ENCODE measurements at places on chromosomes 1 and 21.

- no peaks in the 10 kb centered on the region for H3K36me3 ChIP-seq
- H3K27ac ChIP-seq: no peak overlapping the region
- H3K4me1 ChIP-seq: no peaks in the 10 kb centered on the region
- DNase-seq: no peak
Observed at GRCh38 chr21:36499578-36500471, 19.9 kb upstream of the CLDN14 start.

GRCh38 chr1:190563230-190563629 is 85.6 kb upstream of the BRINP3 start:
- H3K4me1 ChIP-seq: no peaks in the 10 kb centered on the region
- no peak overlapping the region for H3K27ac ChIP-seq
- no peaks in the 10 kb centered on the region for H3K27me3 ChIP-seq
- no peak for DNase-seq

- DNase-seq: no peak
- H3K27me3 ChIP-seq: no peaks in the 10 kb centered on the region
- no peak overlapping the region for H3K4me3 ChIP-seq
- H3K4me1 ChIP-seq: no peaks in the 10 kb centered on the region
- no peak overlapping the region for H3K27ac ChIP-seq
Observed at GRCh38 chr1:62528015-62528414, 69.3 kb upstream of the ANGPTL3 start.

- H3K27me3 ChIP-seq: peaks cover 30% of the 10 kb centered on the region
- H3K36me3 ChIP-seq: no peaks in the 10 kb centered on the region
- peak; percentile 30 for DNase-seq
- H3K4me1 ChIP-seq: no peaks in the 10 kb centered on the region
- no peak overlapping the region for H3K4me3 ChIP-seq
- H3K27ac ChIP-seq: no peak overlapping the region
Observed at GRCh38 chr1:18820791-18821641, 38.4 kb downstream of the TAS1R2 start.

- peaks cover 15% of the 10 kb centered on the region for H3K4me1 ChIP-seq
- peak within 1 kb of the TSS; percentile 47 for H3K27ac ChIP-seq
- no peak for DNase-seq
Observed at GRCh38 chr1:239386453-239387303, at the start of gene CHRM3. TSS of gene CHRM3 (plus strand) at chr1:239386568. CDS start at chr1:239907452, 520,884 bp downstream.

GRCh38 chr1:57218487-57219079 is 205.3 kb downstream of the DAB1 start:
- no peak overlapping the region for H3K4me3 ChIP-seq
- no peak overlapping the region for H3K27ac ChIP-seq
- no peak for DNase-seq
- no peaks in the 10 kb centered on the region for H3K36me3 ChIP-seq
- no peaks in the 10 kb centered on the region for H3K4me1 ChIP-seq
- H3K27me3 ChIP-seq: no peaks in the 10 kb centered on the region

DNA sequence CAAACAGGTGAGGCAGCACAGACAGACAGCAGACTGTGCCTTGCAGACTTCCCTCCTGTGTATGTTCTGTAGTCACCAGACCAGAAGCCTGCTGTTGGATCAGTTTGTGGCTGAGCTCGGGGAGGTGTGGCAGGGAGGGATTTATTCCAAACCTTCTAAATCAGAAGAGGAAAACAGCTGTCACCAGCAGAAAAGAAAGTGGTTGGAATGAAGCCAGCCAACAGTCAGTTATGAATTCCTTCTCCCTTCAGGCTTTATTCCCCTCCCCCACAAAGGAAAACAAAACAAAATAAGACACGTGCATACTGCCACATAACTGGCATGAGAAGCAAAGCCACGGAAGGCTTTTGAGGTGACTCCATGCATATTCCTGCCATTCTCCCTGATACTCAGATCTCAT is 19.0 kb upstream of the PIGV start:
- no peak overlapping the region for H3K4me3 ChIP-seq
- no peak for DNase-seq
- H3K36me3 ChIP-seq: peaks cover 91% of the 10 kb centered on the region

- H3K36me3 ChIP-seq: no peaks in the 10 kb centered on the region
- no peak overlapping the region for H3K4me3 ChIP-seq
- H3K4me1 ChIP-seq: no peaks in the 10 kb centered on the region
Observed at GRCh38 chr1:15364740-15365139, 44.9 kb upstream of the EFHD2 start.

DNA sequence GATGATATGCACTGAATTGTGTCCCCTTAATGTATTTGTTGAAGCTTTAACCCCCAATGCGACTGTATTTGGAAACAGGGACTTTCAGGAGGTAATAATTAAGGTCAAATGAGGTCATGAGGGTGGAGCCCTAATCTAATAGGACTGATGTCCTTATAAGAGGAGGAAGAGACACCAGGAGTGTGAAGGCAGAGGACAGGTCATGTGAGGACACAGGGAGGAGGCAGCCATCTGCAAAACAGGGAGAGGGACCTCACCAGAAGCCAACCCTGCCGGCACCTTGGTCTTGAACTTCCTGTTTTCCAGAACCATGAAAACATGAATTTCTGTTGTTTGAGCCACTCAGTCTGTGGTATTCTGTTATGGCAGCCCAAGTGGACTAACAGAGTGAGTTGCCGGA is 15.3 kb downstream of the SYF2 start:
- no peak for DNase-seq
- peaks cover 2% of the 10 kb centered on the region for H3K27me3 ChIP-seq
- H3K4me1 ChIP-seq: peaks cover 1% of the 10 kb centered on the region
- no peak overlapping the region for H3K27ac ChIP-seq

GRCh38 chr1:190436615-190437014 is 41.0 kb downstream of the BRINP3 start:
- H3K27ac ChIP-seq: no peak overlapping the region
- H3K36me3 ChIP-seq: no peaks in the 10 kb centered on the region
- DNase-seq: no peak
- H3K27me3 ChIP-seq: no peaks in the 10 kb centered on the region
- no peaks in the 10 kb centered on the region for H3K4me1 ChIP-seq

DNA sequence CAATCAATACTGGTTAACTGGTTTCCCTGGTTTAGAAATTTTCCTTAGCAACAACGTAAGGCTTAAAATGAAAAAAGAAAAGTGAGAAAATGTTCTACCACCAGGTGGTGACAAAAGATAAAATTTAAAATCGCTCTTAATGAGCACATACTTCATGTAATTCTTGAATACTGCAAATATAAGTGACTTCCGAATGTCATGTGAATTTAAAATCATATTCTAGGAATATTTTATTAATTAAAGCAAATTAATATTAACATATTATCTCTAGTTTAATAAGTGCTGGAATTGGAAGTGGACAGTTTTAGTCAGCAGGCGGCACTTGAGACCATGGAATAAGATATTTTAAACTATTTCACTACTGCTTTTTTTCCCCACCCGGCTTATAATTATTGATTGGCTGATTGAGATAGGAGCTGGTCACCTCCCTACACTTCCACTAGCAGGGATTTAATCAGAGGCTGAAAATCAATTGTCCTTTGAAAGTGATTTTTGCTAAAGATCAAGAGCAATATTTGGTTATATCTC is 5.0 kb upstream of the ADAMTS1 start:
- no peaks in the 10 kb centered on the region for H3K36me3 ChIP-seq
- no peak overlapping the region for H3K27ac ChIP-seq
- H3K4me3 ChIP-seq: no peak overlapping the region
- DNase-seq: no peak
- H3K4me1 ChIP-seq: peaks cover 16% of the 10 kb centered on the region
- peaks cover 36% of the 10 kb centered on the region for H3K27me3 ChIP-seq

GRCh38 chr21:43771199-43771675 is 4.9 kb downstream of the CSTB start:
- H3K27me3 ChIP-seq: no peaks in the 10 kb centered on the region
- no peak overlapping the region for H3K4me3 ChIP-seq
- DNase-seq: no peak
- peaks cover 23% of the 10 kb centered on the region for H3K4me1 ChIP-seq
- peaks cover 38% of the 10 kb centered on the region for H3K36me3 ChIP-seq
- H3K27ac ChIP-seq: no peak overlapping the region

GRCh38 chr1:84973498-84974334 is 23.2 kb downstream of the MCOLN2 start:
- H3K27me3 ChIP-seq: no peaks in the 10 kb centered on the region
- no peak for DNase-seq
- peaks cover 79% of the 10 kb centered on the region for H3K36me3 ChIP-seq
- H3K4me3 ChIP-seq: peak overlapping the region; percentile 15
- peak overlapping the region; percentile 87 for H3K27ac ChIP-seq

GRCh38 chr1:14857436-14858195 is 259.1 kb downstream of the KAZN start:
- H3K27me3 ChIP-seq: no peaks in the 10 kb centered on the region
- H3K36me3 ChIP-seq: no peaks in the 10 kb centered on the region
- DNase-seq: no peak
- no peak overlapping the region for H3K27ac ChIP-seq
- no peaks in the 10 kb centered on the region for H3K4me1 ChIP-seq
- no peak overlapping the region for H3K4me3 ChIP-seq

DNA sequence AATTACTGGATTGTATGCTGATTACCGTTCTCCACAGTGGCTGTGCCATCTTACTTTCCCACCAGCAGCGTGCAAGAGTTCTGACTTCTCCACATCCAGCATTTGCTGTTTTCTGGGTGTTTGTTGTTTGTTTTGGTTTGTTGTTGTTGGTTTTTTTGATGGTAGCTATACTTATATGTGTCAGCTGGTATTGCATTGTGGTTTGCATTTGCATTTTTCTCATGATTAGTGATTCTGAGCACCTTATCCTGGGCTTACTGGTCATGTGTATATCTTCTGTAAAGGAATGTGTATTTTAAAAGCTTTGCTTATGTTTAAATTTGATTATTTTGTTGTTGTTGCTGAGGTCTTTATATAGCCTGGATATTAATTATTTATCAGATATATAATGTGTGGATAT is 66.9 kb upstream of the MAP1LC3C start:
- DNase-seq: no peak
- H3K4me1 ChIP-seq: no peaks in the 10 kb centered on the region
- no peaks in the 10 kb centered on the region for H3K36me3 ChIP-seq
- H3K27ac ChIP-seq: no peak overlapping the region

DNA sequence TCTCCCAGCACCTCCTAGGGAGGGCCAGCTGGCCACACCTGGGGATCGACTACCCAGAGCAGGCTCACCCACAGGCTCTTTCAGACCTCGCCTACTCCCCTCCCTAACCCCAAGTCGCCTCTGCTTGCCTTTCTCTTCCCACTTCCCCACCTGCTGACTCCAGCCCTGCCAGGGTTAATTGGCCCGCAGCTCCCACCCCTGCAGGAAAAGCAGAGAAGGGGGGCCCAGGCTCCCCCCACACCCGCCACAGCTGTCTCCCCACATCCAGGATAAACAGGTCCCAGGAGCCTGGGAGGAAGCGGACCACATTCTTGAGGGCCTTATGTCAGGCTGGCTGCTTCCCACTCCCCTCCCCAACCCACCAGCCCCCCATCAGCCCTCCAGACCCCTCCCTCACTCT is 45.0 kb downstream of the TAS1R2 start:
- no peaks in the 10 kb centered on the region for H3K36me3 ChIP-seq
- no peak for DNase-seq
- H3K4me1 ChIP-seq: no peaks in the 10 kb centered on the region
- no peak overlapping the region for H3K27ac ChIP-seq
- H3K4me3 ChIP-seq: no peak overlapping the region

DNA sequence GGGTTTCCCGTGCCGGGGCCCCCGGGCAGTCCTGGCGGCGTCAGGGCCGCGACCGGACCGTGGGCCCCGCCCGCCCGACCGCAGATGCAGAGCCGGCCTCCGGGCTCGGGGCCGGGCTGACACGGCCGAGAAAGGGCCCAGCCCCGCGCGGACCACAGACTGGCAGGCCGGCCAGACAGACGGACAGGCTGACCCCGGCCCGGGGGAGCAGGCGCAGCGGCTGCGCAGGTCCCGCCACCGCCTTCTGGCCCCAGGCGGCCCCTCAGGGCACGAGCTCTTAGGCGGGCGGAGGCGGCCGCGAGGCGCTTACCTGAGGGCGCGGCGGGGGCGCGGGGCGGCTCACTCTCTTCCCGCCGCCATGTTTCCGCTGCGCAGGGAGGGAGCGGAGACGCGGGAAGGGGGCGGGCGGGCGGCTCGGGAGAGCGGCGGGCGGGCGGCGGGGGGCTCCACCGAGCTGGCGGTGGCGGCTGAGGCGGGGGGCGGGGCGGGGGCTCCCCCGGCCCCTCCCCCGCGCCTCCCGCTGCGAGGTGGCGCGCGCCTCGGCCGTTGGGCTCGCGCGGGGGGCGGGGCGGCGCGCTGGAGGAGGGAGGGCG is at the start of gene SCMH1:
SCMH1 (minus strand) TSS at position 558 of the 593 bp plus-strand sequence. CDS start 56,173 bp downstream, outside the sequence.
- H3K4me3 ChIP-seq: peak within 1 kb of the TSS; percentile 84
- H3K4me1 ChIP-seq: peaks cover 31% of the 10 kb centered on the region
- peaks cover 7% of the 10 kb centered on the region for H3K27me3 ChIP-seq

GRCh38 chr1:174028495-174028894 is 6.3 kb upstream of the RC3H1 start:
- H3K27ac ChIP-seq: no peak overlapping the region
- no peak for DNase-seq
- H3K27me3 ChIP-seq: peaks cover 16% of the 10 kb centered on the region
- H3K36me3 ChIP-seq: no peaks in the 10 kb centered on the region
- no peak overlapping the region for H3K4me3 ChIP-seq

DNA sequence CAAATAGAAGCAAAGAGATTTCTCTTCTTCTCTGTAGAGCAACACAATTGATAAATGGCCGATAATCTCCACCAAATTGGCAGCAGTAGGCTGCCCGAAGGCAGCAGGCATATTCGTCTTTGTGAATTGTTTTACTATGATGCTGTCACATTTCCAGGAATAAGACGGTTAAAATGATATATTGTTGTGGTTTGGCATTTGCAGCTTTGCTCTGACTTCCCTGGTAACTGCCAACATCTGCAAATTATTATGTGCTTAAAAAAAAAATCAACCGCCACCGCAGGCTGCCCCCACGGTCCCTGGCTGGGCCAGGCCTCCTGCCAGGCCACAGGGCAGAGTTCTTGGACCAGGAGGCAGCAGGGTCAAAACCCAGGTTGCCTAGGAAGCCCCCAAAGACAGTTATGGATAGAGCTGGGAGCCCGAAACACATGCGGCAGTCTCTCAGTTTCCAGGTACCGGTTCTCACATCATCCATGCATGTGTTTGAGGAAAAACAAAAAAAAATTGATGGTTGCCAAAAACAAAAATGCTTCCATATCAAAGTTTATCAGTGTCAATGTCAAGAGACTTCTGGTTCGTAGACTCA is 179.3 kb downstream of the ETS2 start:
- H3K27me3 ChIP-seq: no peaks in the 10 kb centered on the region
- peak; percentile 46 for DNase-seq
- H3K4me3 ChIP-seq: peak overlapping the region; percentile 65
- H3K4me1 ChIP-seq: peaks cover 72% of the 10 kb centered on the region
- H3K36me3 ChIP-seq: peaks cover 6% of the 10 kb centered on the region
